ENCODE measurements at places on chromosomes 1 and 21.

GRCh38 chr1:147337040-147337630 lies 94.7 kb downstream of the CHD1L start:
- DNase-seq, result no peak

- DNase-seq, result no peak
These were observed 146.2 kb downstream of the KCNT2 start for GRCh38 chr1:196462086-196462485.

- DNase-seq, result no peak
These were observed 71.2 kb upstream of the RGL1 start for GRCh38 chr1:183733715-183734114.

GRCh38 chr1:174158767-174159251 lies 511 bp upstream of the RABGAP1L start:
- DNase-seq, result peak; percentile 24

- no peak for DNase-seq
These were observed 410 bp upstream of the NUDC start for GRCh38 chr1:26921126-26921539.

DNA sequence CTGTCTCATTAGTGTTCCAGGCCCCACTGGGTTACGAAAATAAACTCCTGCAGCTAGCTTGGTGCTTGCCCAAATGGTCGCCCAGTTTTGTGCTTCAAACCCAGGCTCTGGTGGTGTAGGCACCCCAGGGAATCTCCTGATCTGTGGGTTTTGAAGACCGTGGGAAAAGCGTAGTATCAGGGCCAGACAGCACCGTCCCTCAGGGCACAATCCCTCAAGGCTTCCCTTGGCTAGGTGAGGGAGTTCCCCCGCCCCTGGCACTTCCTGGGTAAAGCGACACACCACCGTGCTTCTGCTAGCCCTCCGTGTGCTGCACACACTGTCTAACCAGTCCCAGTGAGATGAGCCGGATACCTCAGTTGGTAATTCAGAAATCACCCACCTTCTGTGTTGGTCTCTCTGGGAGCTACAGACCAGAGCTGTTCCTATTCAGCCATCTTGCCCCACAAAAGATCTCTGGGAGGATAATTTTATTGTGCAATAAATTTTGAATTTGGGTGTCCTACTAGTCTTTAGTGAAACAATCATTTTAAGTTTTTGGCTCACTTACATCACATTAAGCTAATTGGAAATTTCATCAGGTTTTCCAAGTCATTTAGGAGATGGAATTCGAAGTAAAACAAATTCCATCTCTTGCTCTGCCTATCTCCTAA lies 9.4 kb upstream of the SLC25A24 start:
- no peak for DNase-seq

DNA sequence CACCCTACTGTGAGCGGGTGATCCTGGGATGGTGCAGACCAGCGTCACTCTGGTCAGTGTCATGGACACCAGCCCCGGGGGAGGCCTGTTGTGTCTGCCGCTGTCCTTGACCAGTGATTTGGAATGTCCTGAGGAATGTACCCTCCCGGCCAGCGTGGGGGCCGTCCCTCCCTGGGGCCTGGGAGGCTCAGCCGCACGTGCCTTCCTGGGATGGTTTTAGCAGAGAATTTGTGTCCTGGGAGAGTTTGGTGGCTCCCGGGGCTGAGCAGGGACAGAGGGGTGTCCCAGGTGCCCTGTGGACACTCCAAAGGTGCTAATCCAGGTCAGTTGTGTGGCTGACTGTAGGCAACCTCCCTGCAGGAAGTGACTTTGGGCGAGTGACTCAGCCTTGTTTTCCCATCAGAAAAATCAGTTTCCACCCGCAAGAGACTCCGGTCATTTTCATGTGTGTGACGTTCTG lies 6.2 kb downstream of the ARHGEF16 start:
- no peak for DNase-seq

DNA sequence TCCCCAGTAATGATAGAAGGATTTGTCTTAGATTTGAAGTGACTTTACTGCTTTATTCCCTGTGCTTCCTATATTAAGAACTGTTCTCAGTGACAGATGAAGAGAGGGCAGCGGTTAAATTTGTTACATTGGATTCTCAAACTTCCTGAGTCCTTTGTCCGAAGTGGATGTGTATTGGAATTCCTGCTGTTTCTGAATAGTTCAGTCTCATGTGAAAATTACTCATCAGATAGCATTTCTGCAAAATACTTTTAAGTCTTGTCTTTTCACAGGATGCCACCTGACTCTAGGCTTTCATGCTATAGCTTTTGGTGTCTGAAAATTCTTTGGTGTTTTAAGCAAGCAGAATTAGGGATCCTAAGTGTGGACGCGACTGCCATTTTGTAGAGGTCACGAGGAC lies 83.6 kb downstream of the PRDM2 start:
- no peak for DNase-seq

DNA sequence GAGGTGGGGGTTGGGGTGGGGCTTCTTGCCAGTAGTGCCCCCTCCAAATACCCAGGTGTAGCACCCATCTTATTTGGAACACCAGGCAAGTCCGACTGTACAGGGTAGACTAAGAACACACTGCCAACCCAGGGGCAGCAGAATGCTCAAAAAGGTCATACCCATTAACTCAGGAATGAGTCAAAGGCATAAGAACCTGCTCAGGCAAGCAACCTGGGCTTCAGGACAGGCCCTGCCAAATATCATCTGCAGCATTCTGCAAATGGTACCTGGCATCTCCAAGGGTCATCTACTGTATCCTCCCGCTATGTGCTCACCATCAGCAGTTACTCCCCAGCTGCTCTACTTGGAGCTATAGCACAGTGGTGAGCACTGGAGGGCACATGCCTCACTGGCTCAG lies 19.4 kb downstream of the PEA15 start:
- no peak for DNase-seq

- DNase-seq, result no peak
These were observed 25.8 kb upstream of the CAPZB start for GRCh38 chr1:19511116-19511515.

DNA sequence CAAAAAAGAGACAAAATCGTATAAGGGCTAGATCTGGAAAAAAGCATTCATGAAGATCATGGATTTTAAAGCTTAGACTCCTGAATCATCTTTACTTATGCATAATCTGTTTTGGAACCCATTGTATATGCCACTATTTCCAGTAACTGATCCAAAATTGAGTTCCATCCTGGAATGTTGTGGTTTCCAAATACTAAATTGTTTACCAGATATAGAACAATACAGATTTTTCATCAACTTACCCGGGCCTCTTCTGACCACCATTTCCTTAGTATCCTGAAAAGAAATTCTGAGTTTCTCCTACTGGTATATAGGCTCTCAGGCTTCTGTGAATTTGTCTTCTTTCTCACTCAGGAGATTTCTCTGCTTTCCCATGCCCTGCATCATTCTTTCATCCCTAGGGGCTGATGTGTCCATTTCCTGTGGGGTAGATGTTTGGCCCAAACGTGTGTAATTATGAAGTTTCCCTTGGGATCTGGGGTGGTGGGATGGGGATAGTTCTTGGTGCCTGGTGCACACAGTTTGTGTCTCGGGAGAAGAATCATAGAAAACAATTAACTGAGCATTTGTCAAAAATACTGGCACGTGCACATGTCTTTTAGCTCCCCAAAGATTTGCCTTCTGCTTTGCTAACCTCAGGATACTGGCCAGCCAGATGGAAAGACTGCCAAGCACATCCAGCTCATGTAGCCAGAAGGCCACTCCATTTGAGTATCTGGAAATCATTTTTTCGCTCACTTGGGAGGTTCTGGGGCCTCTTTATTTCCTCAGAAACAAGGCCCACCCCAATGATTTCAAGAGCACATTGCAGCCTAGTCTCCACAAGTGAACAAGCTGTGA lies 127.8 kb downstream of the NTMT2 start:
- DNase-seq, result no peak

- no peak for DNase-seq
These were observed 45.6 kb upstream of the GADD45A start for GRCh38 chr1:67639361-67639760.

- no peak for DNase-seq
These were observed 14.9 kb downstream of the TMEM51 start for GRCh38 chr1:15168479-15168878.

- peak; percentile 44 for DNase-seq
These were observed 26.9 kb upstream of the RAP1A start for GRCh38 chr1:111592389-111593361.

DNA sequence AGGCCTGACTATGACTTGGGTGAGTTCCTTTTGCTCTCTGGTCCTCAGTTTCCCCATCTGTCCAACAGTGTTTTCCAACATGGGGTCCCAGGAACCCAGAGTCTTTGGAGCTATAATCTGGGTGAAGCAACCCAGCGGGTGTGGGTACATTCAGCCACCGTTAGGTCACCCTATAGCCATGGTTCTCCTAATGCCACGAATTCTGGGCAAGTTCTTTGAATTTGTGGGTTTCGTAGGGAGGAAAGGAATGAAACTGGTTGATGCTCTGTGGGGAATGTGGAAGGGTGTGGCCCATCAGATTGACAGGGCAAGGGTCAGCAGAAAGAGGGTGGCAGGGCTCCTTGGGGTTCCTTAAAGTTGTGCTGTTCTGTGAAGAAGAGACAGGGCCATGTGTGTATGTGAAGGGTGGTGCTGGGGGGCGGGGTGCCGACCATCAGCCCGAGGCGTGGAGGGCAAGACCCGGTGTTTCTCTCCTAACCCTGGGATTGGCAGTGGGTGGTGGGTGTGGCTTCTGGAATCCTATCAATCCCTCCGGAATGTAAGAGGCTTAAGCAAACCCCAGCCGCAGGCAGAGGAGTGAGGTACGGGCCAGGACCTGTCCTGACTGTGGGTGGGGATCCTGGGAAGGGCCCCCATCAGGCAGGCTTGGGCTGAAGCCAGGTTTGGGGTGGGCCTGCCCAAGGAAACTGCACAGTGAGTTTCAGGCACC lies 35.5 kb upstream of the ZNF362 start:
- no peak for DNase-seq

GRCh38 chr1:245986404-245987218 lies 520.5 kb downstream of the SMYD3 start:
- no peak for DNase-seq

DNA sequence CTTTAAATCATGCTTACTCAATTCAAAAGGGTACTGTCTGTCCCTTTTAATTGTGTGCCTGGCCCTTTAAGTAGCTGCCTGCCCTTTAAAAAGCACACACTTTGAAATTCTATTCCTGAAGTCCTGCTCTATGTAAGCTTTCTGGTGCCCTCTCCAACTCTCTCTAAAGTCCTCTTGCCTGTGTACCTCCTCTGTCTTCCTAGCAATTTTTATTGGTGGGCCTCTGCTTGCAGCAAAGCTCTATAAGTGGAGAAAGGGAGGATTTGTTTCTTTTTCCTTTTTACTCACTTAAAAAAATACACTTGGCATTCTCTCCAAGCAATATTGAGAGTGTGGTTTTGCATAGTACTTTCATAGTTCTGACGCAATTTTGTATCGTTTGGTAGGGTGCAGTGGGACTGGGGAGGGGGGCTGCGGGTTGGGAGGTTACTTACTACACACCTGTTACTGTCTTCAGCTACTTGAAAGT lies 135.4 kb downstream of the LMO4 start:
- DNase-seq, result no peak

DNA sequence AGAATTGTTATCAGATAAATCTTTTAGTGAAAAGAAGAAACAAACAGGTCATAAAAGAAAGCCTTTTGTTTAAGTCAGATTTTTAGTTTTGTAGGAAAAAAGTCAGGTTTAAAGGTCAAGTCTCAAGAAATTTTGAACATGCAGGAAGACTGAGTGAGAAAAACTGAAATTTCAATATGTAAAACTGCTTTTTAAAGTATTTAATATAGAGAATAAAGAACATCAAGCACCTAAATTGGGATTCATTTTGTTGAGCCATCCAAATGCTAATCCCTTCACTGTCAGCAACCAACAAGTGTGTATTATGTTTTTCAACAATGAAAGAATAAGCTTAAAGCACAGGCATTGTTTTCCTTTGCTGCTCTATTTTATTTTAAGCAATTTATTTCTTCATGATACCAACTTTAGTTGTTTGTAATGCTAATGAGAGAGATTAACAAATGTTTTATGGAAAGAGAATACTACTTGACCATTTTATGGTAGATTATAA lies 114.9 kb upstream of the SERTAD4 start:
- DNase-seq, result no peak

GRCh38 chr1:161082996-161083747 lies 6.2 kb downstream of the NECTIN4 start:
- DNase-seq, result no peak

DNA sequence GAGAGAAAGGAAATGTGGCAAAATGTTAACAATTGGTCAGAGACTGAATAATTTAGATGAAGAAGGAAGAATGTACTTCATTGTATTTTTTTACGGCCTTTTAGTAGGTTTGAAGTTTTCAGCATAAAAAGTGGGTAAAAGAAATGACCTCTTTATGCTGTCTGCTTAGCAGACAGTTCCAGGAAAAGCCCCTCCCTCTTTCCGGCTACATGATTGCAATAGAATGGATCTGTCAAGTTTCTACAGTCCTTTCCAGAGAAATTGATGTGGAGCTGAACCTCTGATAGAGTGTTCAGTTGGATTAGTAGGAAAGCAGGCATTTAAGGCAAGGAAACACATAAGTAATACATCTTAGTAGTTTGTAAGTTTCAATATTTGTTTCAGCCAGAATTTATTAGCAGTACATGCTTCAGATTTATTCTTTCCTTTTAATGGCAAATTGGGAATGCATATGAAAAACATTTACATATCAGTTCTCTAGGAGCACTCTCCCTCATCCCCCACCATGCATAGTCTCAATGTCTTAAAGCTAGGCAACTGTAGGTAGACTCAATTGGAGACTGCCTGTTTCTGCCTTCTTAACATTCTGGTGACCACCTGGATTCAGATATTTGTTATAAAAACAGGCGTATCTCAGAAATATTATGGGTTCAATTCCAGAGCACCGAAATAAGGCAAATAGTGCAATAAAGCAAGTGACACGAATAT lies 36.4 kb downstream of the HS2ST1 start:
- DNase-seq, result no peak

DNA sequence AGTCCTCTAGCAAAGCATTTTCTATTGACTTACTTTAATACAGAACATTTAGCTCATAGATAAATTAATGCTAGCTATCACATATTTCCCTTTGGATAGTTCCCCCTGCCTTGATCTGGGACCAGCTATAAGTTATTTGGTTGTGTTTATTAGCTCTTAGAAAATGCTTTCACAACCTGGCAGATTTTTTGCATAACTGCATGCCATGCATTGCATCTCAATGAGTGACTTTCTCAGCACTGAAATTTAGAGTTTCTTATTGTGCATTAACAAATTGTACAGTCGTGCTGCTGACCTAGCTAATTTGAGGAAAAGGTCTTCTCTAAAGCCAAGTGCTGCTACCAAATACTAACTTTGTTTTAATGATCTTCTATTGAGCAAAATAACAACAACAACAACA lies 164.8 kb downstream of the PLPPR5 start:
- no peak for DNase-seq
